ENCODE measurements at places on chromosomes 4 and X. TPM values are rescaled to one million over a fixed set of nuclear protein-coding genes. Genes with fewer than 3 reads are reported as not detected.

DNA sequence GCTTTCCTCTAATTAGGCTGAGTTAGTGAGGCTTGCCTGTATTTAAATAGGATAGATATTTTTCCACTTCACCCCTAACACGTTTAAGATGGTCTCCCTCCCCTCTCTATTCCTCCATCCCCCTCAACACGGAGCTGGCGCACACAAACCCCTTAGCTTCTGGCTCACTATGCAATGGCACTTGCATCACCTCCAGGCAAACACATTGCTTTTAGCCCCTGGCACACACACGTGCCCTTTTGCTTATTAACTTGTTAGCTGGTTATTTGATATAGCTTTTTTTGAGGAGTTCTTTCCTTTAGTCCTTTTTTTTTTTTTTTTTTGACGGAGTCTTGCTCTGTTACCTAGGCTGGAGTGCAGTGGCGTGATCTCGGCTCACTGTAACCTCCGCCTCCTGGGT lies 94.3 kb downstream of the HDAC8 start:
- no peak for DNase-seq

Gene DMP1
- not detected for total RNA-seq

DNA sequence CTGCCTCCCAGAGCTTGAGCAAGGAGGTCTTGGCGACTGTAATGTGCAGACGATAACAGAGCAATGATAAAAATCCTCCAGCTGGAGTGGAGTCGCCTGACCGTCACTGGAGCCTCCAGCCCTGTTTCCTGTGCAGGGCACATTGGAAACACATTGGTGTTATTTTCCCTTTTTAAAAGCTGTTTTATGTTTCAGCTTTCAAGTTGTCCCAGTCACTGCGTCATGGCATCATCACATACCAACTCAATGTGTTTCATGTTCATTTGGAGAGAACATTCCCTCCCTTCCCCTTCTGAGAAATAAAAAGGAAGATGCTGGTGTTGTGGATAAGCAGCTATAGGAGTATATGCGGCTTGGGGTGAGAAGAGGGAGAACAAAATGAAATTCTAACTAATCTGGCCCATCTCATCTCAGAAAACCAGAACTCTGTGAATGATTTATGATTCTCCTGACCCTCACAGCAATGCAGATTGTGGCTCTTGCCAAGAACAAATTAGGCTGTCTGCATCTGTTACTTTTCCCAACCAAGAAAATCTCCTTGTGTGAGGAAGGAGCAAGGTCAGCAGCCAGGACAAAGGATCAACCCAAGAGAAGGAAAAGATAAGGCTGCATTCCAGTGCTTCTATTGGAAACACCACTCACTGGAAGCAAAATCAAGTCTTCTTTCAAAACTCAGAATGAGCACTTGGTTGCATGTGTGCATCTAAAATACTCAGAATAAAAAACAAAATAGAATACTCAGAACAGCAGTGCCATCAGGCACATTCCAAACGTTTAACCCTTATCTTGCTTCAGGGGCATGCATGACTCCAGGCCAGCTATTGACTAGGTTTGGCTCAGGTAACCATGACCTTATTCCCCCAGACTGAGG lies 134.4 kb downstream of the RASL11B start:
- no peak for DNase-seq

Gene PRKG2
- total RNA-seq = 0.43 TPM

DNA sequence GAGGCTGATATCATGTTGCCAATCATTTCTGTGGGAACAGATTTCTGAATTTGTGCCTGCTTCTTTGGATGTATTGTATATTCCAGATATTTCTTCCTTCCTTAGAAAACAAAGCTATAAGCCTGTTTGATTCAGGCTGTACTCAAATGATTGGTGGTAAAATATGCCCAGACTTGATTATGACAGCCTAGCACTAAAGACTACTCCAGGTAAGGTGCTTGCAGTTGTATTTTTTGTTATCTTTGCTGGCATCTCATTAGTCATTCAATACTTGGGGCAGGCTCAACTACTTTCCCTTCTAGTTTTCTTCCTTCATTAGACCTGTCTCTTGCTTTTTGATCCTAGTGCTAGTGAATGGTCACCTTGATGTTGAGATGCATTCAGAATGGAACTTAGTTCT lies 90.6 kb downstream of the ZNF518B start:
- no peak for DNase-seq

- no peak for DNase-seq
Observed at GRCh38 chr4:101328063-101328602, 19.2 kb downstream of the PPP3CA start.

DNA sequence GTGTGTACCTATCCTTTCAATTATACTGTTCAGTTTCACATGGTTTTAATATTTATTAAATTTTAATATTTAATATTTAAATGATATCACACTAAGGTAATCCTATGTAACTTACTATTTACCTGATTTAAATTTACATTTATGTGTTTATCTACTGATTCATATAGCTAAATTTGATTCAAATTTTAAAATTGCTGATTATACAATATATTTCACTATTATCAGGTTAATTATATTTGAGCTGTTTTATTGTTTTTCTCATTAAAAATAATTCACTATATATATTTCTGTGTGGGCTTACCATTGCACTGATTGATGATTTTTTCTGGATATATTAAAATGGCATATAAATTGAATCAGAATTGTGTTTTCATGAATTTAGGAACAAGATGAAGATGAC lies 1923.5 kb downstream of the STIM2 start:
- DNase-seq = no peak

DNA sequence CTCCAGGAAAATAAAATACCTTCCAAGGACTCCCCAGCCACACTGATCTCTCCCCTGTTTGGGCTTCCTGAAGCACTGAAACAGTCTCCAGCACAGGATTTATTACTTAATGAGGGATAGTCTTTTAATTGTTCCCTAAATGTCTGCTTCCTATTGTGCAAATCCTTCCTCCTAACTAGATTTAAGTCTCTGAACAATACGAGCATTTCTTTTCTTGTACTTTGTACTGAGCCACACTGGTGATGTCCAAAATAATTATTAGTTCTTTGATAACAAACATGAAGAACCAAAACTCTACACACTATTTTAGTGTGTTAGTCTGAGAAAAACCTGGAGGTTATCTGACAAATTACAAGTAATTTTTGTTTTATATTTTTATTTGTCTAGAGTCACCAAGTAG lies 5.1 kb downstream of the ADGRA3 start:
- DNase-seq = no peak

Gene SPARCL1
- not detected for total RNA-seq

Gene HS6ST2
- 0.30 TPM for total RNA-seq

DNA sequence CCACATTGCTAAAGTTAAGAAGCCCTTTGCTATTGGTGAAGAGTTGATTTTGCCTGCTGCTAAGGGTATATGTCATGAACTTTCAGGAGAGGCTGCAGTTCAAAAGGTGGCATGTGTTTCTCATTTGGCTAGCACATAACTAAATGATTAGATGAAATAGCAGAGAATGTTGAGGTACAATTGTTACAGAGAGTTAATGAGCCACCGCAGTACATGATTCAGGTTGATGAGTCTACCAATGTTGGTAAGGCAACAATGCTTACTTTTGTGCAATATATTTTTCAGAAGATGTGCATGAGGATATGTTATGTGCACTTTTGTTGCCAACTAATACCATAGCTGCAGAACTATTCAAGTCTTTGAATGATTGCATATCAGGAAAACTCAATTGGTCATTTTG lies 21.1 kb upstream of the CXCL2 start:
- DNase-seq = no peak

Gene RBPJ
- total RNA-seq = 540 TPM

GRCh38 chr4:18566970-18567799 lies 545.6 kb upstream of the LCORL start:
- DNase-seq = no peak

GRCh38 chrX:120769576-120770341 lies 105.9 kb downstream of the CT47B1 start:
- no peak for DNase-seq

DNA sequence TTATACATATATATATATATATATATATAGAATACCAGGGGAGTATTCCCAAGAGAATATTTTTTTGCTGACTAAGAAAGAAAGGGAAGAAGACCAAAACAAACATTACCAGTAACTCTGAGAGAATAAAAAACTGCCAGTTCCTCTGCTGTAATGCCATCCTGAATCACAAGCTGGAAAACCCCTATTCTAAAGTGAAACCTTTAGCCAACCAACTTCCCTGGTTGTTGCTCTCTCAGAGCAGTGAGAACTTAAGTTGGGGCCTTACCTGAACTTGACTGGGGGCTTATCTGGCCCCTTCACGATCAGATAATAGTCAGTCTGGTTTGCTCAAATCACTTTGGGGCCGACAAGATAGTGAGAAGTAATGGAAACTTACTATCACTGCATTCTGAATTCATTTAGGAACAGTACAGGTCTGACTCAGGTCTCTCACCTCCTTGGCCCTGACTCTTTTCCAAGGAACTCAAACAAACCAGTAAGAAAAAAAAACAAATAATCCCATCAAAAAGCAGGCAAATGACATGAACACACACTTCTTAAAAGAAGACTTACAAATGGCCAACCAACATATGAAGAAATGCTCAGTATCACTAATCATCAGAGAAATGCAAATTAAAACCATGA lies 62.5 kb downstream of the CD40LG start:
- no peak for DNase-seq

GRCh38 chr4:147780137-147780777 lies 48.4 kb downstream of the ARHGAP10 start:
- no peak for DNase-seq

Gene CSAG2
- total RNA-seq = not detected

DNA sequence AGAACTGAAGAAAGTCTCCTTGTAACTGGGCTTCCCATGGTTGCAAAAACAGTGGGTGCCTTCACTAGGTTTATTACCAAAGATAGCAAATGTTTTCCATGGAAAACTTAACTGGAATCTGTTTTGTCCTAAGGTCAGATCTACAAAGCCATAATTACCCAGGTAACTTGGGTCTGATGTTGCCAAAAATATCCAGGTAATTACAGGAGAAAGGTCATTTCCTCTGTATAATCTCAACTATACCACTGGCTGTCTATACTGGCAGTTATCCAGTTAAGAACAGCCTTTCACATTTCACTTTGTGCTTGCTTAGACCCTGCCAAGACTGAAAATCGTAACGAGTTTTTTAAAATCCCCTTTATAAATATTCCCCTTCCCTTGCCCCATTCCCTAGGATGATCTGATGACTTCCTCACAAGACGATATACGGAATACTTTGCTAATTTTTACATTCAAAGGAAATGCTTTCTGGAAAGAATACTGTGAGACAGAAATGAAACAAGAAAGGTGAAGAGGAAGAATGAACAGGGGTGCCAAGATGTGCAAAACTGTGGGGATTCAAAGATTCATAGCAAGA lies 105.5 kb downstream of the MAML3 start:
- DNase-seq = no peak

GRCh38 chrX:69309074-69309792 lies 144.0 kb upstream of the PJA1 start:
- DNase-seq = no peak

Gene MOB1B
- total RNA-seq = 28.1 TPM

GRCh38 chrX:142655507-142655906 lies 370.2 kb upstream of the SPANXN4 start:
- no peak for DNase-seq

DNA sequence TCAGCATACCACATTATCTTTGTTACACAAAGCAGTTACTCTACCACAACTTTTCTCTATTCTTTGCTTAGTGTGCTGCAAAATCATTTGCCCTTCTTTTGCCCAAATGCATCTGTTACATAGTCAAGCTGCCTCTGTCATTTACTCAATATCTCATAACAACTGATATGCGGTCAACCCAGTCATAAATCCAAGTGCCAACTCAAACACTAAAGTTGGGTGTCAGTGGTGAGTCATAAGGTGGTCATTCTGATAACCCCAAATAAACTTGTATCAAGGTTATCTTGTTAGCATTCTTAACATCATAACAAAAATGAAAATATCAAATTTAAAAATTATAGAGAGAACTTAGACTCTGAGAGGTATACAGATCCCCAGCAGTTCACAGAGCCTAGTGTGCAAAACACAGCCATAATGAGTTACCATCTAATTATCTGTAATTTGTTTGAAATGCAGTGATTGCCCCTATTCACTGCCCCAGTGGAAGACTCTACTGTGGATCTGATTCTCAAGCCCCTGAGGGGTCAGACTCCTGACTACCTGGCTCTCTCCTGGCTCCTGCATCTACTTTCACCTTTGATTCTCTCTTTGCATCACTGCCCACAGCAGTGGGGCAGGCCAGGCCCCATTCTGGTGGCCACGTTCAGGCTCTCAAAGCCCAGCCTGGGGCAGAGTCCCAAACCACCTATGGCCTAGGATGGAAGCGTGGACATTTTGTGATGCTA lies 29.2 kb downstream of the TBC1D9 start:
- no peak for DNase-seq

Gene HTN3
- total RNA-seq = not detected

DNA sequence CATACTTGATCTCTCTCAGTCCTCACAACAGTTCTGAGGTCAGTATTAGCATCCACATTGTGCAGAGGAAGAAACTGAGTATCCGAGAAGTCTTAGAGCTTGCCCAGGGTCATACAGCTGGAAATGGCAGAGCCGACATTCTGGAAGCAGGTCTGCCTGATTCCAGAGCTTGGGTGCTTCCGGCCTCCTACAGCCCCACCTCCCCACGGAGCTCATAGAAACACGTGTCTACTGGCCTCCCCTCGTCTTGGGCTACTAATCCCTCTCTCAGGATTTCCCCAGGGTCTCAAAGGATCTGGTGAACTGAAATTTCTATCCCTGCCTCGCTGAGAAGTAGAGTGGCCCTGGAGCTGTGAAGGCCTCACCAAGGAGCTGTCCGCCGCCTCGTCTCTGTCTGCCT lies 12.0 kb upstream of the KDM5C start:
- DNase-seq = no peak

Data from activated T-helper 2 cell treated with anti-CD3 and anti-CD28 coated beads, Interferon-gamma antibody, Interleukin-2, Interleukin-4, amounts not matched to agents 10 μg/mL and 5 μg/mL and 100 μg/mL, durations not matched to agents 14 hours and 24 hours and 36 hours (primary cell).